Stimulated activated CD4-positive, alpha-beta T cell treated with anti-CD3 and anti-CD28 coated beads, Interleukin-1b, Interleukin-23, amount 100 ng/mL, for 1 hour (primary cell): ENCODE measurements at places on chromosomes 7 and 10.

DNA sequence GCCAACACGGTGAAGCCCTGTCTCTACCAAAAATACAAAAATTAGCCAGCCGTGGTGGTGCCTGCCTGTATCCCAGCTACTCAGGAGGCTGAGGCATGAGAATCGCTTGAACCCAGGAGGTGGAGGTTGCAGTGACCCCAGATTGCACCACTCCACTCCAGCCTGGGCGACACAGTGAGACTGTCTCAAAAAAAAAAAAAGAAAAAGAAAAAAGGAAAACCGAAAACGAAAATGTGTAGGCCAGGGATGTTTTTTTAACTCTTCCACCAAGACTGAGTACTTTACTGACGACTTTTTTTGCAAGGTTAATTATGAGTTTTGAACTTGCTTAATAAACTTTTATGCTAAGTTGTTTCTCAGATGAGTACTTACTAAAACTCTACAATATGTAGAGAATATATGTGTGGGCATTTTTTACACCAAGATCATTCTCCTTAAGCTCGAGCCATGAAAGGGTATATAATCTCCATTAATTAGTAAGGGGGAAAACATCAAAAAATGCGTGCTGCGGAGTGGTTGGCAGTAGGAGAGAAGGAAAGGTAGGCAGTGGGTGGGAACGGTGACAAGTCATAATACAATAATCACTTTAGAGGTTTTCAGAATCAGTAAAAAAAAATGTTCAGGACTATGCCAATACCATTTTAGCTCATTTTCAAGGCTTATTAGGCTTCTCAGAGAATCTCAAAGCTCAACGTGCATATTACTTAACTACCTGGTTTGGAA lies 8.6 kb upstream of the ADRB1 start:
- no peak for DNase-seq

GRCh38 chr10:123997486-123998196 lies 95.8 kb downstream of the CHST15 start:
- DNase-seq: no peak

GRCh38 chr7:28408105-28408959 lies 4.0 kb upstream of the CREB5 start:
- no peak for DNase-seq

DNA sequence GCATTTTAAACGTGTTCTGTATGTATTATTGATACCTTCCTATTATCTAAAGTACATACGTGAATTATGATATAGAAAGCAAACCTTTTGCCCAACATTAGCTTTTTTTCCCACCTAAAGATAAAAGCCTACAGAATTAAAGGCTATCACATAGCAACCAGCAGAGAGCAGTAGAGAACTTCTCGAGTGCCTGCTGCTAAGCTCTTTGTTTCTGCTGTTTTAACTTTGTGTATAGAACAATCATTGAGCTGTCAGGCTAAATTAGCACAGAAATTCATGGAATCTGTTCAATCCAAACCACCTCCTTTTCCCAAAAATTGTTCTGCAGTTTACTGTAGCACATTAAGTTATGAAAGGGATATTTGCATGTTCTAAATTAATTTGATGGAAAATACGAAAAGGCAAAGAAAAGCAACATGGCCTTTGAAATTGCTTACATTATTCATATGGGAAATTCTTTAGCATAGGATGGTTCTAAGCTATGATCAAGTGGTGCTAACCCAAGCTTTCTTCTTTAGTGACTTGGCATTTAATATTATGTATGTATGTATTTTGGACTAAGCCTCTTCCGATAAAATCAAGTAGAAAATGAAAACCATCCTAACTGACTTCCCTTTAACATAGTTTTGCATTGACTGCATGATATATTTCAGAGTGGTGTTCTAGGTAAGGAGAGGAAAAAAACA lies 1288.5 kb downstream of the GATA3 start:
- no peak for DNase-seq

GRCh38 chr10:130022511-130023299 lies 58.6 kb upstream of the EBF3 start:
- no peak for DNase-seq

GRCh38 chr7:35780070-35780469 lies 20.8 kb upstream of the SEPTIN7 start:
- DNase-seq: no peak

- no peak for DNase-seq
These were observed 340.6 kb upstream of the NRP1 start for GRCh38 chr10:33674986-33675599.

DNA sequence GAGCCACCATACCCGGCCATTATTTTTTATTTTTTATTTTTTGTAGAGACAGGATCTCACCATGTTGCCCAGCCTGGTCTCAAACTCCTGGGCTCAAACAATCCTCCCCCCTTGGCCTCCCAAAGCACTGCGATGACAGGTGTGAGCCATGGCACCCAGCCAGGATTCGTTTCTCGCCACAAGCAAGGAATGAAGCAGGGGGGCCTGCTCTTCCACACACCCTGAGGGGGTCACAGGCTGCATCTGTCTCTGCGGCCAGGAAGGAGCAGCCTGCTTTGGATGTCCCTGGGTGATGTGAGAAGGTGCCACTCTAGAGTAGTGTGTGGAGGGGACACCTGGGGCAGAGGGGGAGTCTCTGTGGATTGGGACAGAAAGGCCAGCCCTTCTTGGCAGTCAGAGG lies 61.3 kb upstream of the TNRC18 start:
- no peak for DNase-seq
